ENCODE measurements at places on chromosomes 16 and 17. TPM values are rescaled to one million over a fixed set of nuclear protein-coding genes. Genes with fewer than 3 reads are reported as not detected.

Gene EMC6
- total RNA-seq, result 45.3 TPM

Gene SPEM3
- total RNA-seq, result not detected

Gene SLC2A4
- total RNA-seq, result not detected

Gene PERCC1
- total RNA-seq, result not detected

Gene NPIPB12
- total RNA-seq, result 87.8 TPM

Gene NPTX1
- 29.5 TPM for total RNA-seq

Gene HBM
- total RNA-seq, result not detected

Gene TEX14
- 0.23 TPM for total RNA-seq

Gene SARM1
- 21.0 TPM for total RNA-seq

Gene CFAP119
- 2.3 TPM for total RNA-seq

Gene MT4
- not detected for total RNA-seq

Gene PRR29
- total RNA-seq, result 1.8 TPM

Gene NTN1
- 0.07 TPM for total RNA-seq

Gene TOX3
- total RNA-seq, result not detected

Gene TMEM106A
- total RNA-seq, result 18.4 TPM

Gene ETV4
- 1.2 TPM for total RNA-seq

Gene MYH3
- 5.0 TPM for total RNA-seq

Gene LCAT
- 16.8 TPM for total RNA-seq
